Smooth muscle cell of the umbilical artery (primary cell): ENCODE measurements at places on chromosomes 5 and 9. TPM values are rescaled to one million over a fixed set of nuclear protein-coding genes. Genes with fewer than 3 reads are reported as not detected.

The PLEKHG4B gene
- 0.28 and 0.30 TPM in 2 replicates for total RNA-seq

The PCDHGB7 gene
- total RNA-seq: 8.3 and 10.1 TPM in 2 replicates

The PFN3 gene
- not detected in 2 replicates for total RNA-seq

The DMRTA1 gene
- 1.1 and 2.1 TPM in 2 replicates for total RNA-seq

The FOXI1 gene
- not detected in 2 replicates for total RNA-seq

The IL4 gene
- total RNA-seq: not detected in 2 replicates

The DMGDH gene
- 0.30 and 0.37 TPM in 2 replicates for total RNA-seq

The TAF11L5 gene
- not detected in 2 replicates for total RNA-seq

The ANKRD18A gene
- total RNA-seq: not detected in 2 replicates

The SLC45A2 gene
- under 0.01 TPM in 1 of 2 replicates, not detected in the other for total RNA-seq

The LHX3 gene
- not detected in 2 replicates for total RNA-seq

The ENC1 gene
- 217 and 309 TPM in 2 replicates for total RNA-seq

The TYRP1 gene
- total RNA-seq: 0.46 and 12.8 TPM in 2 replicates

The ZDHHC11B gene
- total RNA-seq: not detected in 2 replicates

The CD180 gene
- total RNA-seq: not detected in 2 replicates

The MYORG gene
- total RNA-seq: 0.89 and 1.6 TPM in 2 replicates

The TOR4A gene
- total RNA-seq: 19.0 and 33.5 TPM in 2 replicates

The BHMT2 gene
- total RNA-seq: 0.59 and 1.2 TPM in 2 replicates

The RORB gene
- total RNA-seq: under 0.01 and 0.09 TPM in 2 replicates

The CCDC192 gene
- total RNA-seq: not detected in 2 replicates

The SPINK6 gene
- total RNA-seq: not detected in 2 replicates

The CCDC112 gene
- 5.0 and 8.4 TPM in 2 replicates for total RNA-seq

The ENHO gene
- not detected in 2 replicates for total RNA-seq

The SPATA9 gene
- 0.30 and 0.46 TPM in 2 replicates for total RNA-seq

The C5orf58 gene
- total RNA-seq: not detected in 2 replicates

The SLC1A3 gene
- total RNA-seq: 5.3 and 14.3 TPM in 2 replicates

The SH3GL2 gene
- total RNA-seq: 0.05 TPM in 1 of 2 replicates, not detected in the other

The MLANA gene
- 0.05 TPM in 1 of 2 replicates, not detected in the other for total RNA-seq

The SMIM23 gene
- not detected in 2 replicates for total RNA-seq

The FAM151B gene
- total RNA-seq: 4.6 and 11.3 TPM in 2 replicates

The C7 gene
- total RNA-seq: not detected in 2 replicates

The ANKRD31 gene
- total RNA-seq: under 0.01 and 0.14 TPM in 2 replicates

The TTC16 gene
- 0.05 TPM in 1 of 2 replicates, not detected in the other for total RNA-seq

The SHISAL2B gene
- not detected in 2 replicates for total RNA-seq

The BRINP1 gene
- not detected in 2 replicates for total RNA-seq

The WHRN gene
- 2.3 and 2.7 TPM in 2 replicates for total RNA-seq

The TPRN gene
- total RNA-seq: 6.2 and 8.9 TPM in 2 replicates

The ACSL6 gene
- total RNA-seq: under 0.01 TPM in 1 of 2 replicates, not detected in the other

The LMBRD2 gene
- total RNA-seq: 27.9 and 40.1 TPM in 2 replicates

The OR1J4 gene
- total RNA-seq: not detected in 2 replicates

The TNPO1 gene
- 479 and 519 TPM in 2 replicates for total RNA-seq

The MARCOL gene
- total RNA-seq: not detected in 2 replicates

The PDE6A gene
- total RNA-seq: not detected in 2 replicates

The MCTP1 gene
- total RNA-seq: 13.7 and 17.3 TPM in 2 replicates

The LTC4S gene
- 0.59 and 1.0 TPM in 2 replicates for total RNA-seq

The SPATA6L gene
- total RNA-seq: 0.18 and 1.5 TPM in 2 replicates

The BTNL9 gene
- total RNA-seq: not detected in 2 replicates

The SPATA31E1 gene
- total RNA-seq: not detected in 2 replicates

The SLC25A48 gene
- not detected in 2 replicates for total RNA-seq

The ARL10 gene
- total RNA-seq: 23.8 and 25.2 TPM in 2 replicates
